Liver (tissue), 10 donors: ENCODE measurements at places on chromosomes 5 and 9.

DNA sequence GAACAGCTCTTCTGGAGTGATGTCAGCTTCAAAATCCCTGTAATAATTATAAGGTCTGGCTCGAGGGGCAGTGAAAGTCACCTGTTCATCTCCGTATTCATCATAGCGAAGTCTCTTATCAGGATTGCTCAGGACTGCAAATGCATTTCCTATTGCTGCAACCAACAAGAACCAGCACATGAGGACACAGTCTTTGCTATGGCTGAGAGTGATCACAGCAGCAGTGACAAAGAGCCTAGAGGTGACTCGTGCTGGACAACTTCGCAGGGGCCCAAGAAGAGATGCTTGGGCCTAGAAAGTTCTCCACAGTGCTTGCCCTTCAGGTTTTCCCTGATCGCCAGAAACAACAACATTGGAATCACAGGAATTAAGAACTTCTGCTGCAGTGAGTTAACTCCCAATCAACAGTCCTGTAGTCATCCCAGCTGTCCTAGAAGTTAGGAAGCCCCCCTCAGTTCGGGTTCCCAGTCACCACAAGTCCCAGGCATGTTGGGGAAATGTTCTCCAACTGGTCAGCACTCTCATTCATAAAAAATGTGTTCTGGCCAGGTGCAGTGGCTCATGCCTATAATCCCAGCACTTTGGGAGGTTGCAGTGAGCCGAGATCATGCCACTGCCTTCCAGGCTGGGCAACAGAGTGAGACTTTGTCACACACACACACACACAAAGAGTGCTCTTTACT, 13.0 kb downstream of the DNAJC18 start:
- no peak for DNase-seq

GRCh38 chr5:142659405-142659804, 26.5 kb downstream of the FGF1 start:
- no peak for DNase-seq

GRCh38 chr5:90096415-90097081, 313.0 kb downstream of the CETN3 start:
- no peak for DNase-seq

- no peak for DNase-seq
Measured at GRCh38 chr5:151745071-151745705, 13.2 kb downstream of the ATOX1 start.

DNA sequence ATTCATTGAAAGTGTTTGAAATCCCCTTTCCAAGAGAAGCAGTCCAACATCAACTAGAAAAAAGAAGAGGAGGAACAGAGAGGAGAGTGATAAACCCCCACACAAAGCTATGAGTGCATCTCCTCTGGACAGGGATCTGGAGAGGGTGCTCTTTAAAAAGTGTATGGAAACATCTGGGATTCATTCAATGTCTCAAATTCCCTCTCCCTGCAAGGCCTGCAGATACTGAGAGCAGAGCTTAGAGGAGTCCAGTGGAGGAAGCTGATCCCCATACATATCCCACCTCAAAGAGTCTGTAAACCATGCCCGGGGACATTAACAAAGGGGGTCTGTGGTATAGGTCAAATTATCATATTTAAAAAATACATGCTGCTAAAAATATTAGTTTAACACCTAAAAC, 2.2 kb downstream of the SPOCK1 start:
- DNase-seq = no peak
